NCI-H1048 (cell line): ENCODE measurements at places on chromosomes 6 and 20.

DNA sequence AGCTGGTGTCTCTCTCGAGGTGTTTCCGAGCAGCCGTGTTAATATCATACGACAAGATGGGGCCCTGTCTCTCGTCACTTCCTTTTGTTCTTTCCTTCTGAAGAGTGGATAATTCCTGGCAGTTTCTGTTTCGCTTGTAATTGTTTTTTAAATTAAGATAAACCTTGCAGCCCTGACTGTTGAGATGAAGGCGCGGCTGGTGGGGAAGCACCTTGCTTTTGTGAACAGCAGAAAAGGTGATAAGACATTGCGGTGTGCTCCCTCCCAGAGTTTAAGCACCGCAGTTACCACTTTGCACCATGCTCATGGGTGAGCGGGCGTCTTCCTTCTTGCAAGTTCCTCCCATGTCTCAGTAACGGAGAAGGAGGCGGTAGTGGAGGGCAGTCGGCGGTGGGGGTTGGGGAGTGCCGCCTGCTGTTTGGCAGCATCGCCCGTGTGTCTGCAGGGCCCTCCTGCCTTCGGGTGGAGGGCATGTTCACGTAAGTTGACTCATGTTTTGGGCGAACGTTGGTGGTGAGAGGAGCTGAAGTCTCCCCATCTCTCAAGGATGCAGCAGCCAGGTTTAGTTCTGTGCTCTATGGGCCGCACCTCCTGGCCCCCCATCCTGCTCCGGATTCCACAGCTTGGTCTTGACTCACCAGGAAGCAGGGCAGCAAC lies 345.9 kb downstream of the TAF4 start:
- no peak for DNase-seq

- DNase-seq: no peak
These were observed 260.1 kb upstream of the ARID1B start for GRCh38 chr6:156517088-156517487.

- no peak for DNase-seq
These were observed 78.2 kb downstream of the FRK start for GRCh38 chr6:115982453-115982852.

GRCh38 chr6:41071501-41071922 lies 644 bp downstream of the OARD1 start:
- DNase-seq: no peak

DNA sequence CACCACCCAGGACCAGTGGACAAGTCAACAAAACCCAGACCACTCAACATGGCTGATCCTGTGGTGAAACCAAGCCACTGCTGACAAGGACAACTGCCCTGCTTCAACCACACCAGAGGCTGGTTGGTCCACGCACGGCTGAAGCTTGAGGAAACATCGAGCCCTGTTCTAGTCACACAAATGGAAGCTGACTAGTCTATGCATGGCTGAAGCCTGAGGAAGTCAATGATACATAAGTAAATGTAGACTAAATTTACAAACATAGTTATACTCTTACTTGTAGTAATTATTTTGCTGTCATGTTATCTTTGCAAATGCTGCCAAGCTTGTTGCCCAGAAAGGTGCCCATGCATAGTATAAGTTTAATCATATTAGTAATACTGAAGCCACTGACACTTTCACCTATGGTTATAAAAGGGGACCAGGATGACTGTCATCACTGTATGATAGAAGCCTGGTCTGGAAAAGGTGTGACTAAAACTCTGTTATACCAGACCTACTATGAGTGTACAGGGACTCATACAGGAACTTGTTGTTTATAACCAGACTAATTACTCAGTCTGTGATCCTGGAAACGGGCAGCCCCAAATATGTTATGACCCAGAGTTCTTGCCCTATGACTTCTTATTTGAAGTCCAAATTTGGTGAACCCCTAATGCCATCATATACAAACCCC lies 5.6 kb downstream of the IL22RA2 start:
- DNase-seq: no peak

- no peak for DNase-seq
These were observed 231.2 kb downstream of the ANKRD60 start for GRCh38 chr20:57996936-57997890.

GRCh38 chr6:157460182-157460999 lies 79.4 kb downstream of the ZDHHC14 start:
- DNase-seq: no peak

- DNase-seq: no peak
These were observed 111.1 kb upstream of the MCHR2 start for GRCh38 chr6:100105138-100105537.

DNA sequence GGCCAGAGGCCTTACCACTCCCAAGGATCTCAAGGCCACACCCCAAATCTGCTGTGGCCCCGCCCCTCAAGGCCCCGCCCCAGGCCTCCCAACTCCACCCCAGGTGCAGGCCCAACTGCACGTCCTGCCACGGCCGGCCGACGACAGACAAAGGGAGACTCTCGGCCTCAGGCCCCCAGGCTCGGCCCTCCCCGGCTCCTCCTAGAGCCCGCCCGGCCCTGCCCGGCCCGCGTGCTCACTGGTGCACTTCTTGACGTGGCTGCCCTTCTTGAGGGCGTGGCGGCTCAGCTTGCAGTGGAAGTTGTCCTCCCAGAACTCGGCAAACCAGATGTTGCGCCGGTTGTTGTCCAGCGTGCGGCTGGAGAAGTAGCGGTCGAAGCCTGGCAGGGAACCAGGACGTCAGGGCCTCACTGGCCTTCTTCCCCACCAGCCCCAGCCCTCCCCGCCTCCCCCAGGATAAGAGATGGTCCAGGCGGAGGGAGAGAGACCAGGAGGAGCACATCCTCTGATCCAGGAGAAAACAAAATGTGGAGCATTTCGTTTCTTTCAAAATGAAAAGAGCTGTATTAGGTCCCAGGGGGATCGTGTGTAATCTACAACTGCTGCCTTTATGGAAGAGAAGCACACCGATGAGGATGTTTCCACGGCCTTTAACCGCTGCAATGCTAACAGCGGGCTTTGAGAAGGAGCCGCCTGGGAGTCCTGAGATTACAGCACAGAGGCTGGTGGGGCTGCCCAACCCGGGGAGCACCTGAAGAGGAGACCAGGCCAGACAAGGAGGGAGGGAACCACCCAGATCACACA lies 89.4 kb downstream of the GRM4 start:
- DNase-seq: no peak

- no peak for DNase-seq
These were observed 345.2 kb downstream of the GJA1 start for GRCh38 chr6:121780325-121781321.

- DNase-seq: no peak
These were observed 81.6 kb upstream of the PMEPA1 start for GRCh38 chr20:57791178-57791962.

GRCh38 chr20:44792796-44793195 lies 17.6 kb downstream of the RIMS4 start:
- DNase-seq: no peak

- no peak for DNase-seq
These were observed 183.4 kb downstream of the ADGRG6 start for GRCh38 chr6:142485256-142485655.

GRCh38 chr6:79157961-79158644 lies 76.4 kb downstream of the HMGN3 start:
- no peak for DNase-seq

DNA sequence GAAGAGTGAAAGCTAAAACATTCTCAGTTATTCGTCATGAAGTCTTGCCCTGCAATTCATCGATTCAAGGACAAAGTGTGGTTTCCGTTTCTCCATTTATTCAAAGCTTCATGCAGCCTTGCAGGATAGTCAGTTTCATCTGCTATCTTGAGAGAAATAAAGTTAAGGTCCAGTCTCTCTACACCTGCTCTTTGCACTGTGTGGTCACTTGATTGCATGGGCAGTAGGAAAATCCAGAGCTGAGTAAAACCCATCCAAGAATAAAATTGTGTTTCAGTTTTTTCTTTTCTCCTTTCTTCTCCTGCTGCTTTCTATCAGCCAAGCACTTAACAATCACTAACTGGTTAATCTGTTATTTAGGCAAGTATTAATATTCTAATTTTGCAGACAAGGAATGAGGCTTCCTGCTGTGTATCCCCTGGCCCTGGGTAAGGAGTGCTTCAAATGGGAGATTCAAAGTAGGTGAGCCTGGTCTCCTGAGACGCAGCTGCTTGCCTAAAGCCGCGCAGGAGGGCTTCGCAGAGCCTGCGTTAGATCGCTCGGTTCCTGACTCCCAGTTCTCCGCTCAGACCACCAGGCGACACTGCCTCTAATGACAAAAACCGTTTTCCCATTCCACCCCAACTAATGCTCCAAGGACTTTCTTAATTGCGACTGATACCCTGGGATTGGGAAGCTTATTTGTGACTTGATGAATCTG lies 808.3 kb downstream of the TFAP2A start:
- DNase-seq: no peak

- DNase-seq: no peak
These were observed 933 bp downstream of the SSR1 start for GRCh38 chr6:7311917-7312615.

GRCh38 chr20:56957737-56958553 lies 308.5 kb downstream of the BMP7 start:
- DNase-seq: no peak

DNA sequence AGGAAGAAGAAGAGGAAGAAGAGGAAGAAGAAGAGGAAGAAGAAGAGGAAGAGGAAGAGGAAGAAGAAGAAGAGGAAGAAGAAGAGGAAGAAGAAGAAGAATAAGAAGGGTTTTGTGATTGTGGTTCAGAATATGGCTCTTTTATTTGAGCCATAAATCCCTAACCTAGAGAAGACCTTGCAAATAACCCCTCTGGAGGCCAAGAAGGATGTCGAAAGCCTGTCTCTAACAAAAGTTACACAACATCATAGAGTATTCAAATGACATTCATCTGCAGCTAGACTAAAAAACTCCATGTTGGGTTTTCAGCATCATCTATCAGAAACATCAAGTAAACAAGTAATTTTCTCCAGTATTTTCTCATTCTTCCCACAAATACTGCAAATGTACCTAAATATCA lies 100.9 kb downstream of the RNASET2 start:
- no peak for DNase-seq

DNA sequence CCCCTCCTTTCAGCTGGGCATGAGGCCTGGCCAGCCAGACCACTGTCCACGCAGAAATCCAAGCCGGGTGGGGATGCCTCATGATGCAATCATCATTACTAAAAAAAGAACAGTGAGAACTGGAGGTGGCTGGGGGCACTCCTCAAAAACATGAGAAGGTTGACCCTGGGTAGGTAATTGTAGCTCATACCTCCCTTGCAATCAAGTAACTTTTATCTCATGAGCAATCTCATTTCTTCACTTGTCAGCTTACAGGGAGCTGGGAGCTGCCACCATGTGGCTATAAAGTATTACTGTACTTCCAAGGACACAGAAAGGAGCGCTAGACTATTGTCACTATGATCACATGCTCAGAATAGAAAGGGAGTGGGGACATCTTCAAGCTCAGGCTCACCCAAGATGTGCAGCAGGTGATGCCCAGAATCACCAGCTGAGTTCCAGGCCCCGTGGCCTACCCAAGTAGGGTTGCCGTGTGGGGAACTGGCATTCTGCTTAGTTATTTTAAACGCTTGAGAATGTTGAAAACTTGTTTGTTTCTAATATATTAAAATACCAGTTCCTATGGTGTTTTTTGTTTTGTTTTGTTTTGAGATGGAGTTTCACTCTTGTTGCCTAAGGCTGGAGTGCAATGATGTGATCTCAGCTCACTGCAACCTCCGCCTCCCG lies 3.0 kb upstream of the CDH26 start:
- no peak for DNase-seq

GRCh38 chr6:168343239-168344150 lies 23.9 kb upstream of the DACT2 start:
- no peak for DNase-seq

DNA sequence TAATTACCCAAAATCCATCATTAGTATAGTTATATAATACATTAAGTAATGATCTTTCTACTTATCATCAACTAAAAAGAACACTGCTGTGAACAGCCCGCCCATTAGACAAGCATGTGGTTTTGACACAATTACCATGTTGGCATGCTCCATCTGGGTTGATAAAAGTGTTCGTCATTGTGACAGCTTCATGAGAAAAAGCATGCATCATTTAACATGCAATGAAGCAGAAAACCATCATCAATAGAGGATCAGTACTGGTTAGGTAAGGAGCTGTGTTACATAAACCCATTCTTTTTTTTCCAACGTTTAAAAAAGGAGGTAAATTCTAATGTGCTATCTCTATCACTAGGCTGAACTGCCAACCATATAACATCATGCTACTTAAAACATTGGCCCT lies 101.9 kb downstream of the EPB41L2 start:
- DNase-seq: no peak
